Daoy (cell line): ENCODE measurements at places on chromosomes 2 and 18. TPM values are rescaled to one million over a fixed set of nuclear protein-coding genes. Genes with fewer than 3 reads are reported as not detected.

DNA sequence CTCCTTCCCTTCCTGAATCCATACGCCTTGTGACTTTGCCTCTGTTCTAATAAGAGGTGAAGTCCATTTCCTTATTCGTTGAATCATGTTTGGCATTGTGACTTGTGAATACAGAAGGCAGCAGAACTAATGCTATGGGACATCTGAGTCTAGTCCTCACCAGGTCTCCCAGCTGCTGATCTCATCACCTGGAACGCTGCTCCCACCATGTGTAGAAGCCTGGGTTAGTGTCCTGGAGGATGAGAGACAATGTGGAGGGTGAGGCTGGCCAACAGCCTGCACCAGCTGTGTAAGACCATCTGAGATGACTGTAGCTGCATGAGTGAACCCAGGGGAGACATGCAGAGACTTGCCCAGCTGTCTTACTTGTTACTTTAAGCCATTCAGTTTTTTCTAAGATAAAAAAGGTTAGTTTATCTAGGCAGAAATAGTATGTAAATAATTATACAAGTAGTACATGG is 3.5 kb upstream of the HAAO start:
- no peak for DNase-seq

GRCh38 chr2:44897406-44897805 is 44.1 kb upstream of the SIX3 start:
- DNase-seq: no peak

DNA sequence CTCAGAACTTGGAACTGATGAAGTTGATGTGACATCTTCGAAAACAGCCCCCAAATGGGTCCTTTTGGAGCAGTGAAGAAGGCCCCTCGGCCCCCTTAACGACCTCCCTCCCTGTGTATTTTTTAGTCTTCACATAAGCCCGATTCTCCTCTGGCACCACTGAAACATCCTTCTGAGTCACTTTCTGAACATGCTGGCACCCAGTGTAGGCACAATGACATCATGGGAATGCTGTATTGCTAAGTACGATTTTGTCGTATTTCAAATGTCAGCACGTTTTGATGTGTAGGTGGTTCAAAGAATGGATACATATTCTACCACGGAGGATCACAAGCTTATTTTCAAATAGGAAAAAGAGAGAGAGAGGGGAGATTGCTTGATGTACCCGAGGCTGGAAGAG is 111.7 kb upstream of the RIOK3 start:
- peak; percentile 44 for DNase-seq

- DNase-seq: no peak
Measured at GRCh38 chr18:63071701-63072141, 247.8 kb downstream of the BCL2 start.

DNA sequence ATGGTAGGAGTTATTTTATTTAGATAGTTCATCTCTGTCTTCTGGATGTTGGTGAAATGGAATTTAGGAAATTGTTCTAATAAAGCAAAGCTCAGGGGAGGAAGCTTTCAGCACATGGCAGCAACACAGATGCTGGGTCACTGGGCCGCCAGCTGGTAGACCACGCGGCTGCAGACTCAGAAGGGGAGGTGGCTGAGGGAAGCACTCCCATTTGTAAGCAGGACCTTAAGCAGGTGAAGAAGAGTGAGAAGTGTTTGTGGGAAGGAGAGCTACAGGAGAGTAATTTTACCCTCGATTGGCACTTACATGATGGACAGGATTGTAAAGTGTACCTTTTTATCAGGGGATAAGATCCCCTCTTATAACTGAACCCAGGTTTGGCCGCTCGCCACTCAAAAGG is 24.4 kb downstream of the NMS start:
- no peak for DNase-seq

GRCh38 chr2:227826019-227826521 is 12.4 kb downstream of the CCL20 start:
- DNase-seq: no peak

- DNase-seq: no peak
Measured at GRCh38 chr2:225355788-225356187, 43.7 kb upstream of the NYAP2 start.

- no peak for DNase-seq
Measured at GRCh38 chr2:85684380-85684779, 9.8 kb upstream of the GNLY start.

- no peak for DNase-seq
Measured at GRCh38 chr2:104425850-104426595, 427.9 kb upstream of the POU3F3 start.

- no peak for DNase-seq
Measured at GRCh38 chr18:80253236-80253635, 5.9 kb upstream of the PARD6G start.

- no peak for DNase-seq
Measured at GRCh38 chr2:32838418-32838817, 108.3 kb upstream of the LTBP1 start.

DNA sequence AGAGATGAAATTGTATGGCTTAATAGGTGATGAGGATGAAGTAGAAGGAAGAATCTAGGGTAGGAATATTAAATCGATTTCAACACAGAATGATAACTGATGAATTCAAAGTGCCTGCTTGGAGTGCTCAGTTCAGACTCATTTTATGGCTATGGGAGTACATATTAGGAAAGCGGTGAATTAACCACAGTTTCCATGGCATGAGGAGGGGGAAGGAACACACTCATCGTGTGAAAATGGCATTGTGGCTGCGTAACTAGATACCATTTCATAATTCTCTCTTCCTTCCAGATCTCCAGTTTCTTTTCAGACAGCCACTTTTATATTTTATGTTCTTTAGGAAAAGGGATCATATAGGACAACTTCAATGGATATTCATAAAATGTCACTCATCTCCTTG is 232.3 kb upstream of the KCNJ3 start:
- DNase-seq: no peak

- no peak for DNase-seq
Measured at GRCh38 chr18:45034179-45034578, 353.5 kb downstream of the SETBP1 start.

DNA sequence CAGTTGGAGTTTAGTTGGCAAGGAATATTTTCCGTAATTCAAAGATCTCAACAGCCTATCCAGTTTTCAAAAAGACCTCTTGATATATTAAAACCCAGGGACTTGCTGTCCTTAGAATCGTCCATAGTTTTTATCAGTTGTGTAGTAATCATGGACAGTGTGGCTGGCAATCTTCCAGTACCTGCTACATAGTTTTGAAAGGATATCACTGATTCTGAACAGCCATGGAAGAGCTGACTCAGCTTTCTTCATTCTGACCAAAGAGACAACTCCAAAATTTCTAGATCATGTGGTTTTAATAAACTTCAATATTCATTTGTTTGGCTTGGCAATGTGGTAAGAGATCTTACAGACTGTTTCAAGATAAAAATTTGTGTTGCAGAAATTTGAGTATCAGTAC is 616.7 kb downstream of the TDRD15 start:
- no peak for DNase-seq

DNA sequence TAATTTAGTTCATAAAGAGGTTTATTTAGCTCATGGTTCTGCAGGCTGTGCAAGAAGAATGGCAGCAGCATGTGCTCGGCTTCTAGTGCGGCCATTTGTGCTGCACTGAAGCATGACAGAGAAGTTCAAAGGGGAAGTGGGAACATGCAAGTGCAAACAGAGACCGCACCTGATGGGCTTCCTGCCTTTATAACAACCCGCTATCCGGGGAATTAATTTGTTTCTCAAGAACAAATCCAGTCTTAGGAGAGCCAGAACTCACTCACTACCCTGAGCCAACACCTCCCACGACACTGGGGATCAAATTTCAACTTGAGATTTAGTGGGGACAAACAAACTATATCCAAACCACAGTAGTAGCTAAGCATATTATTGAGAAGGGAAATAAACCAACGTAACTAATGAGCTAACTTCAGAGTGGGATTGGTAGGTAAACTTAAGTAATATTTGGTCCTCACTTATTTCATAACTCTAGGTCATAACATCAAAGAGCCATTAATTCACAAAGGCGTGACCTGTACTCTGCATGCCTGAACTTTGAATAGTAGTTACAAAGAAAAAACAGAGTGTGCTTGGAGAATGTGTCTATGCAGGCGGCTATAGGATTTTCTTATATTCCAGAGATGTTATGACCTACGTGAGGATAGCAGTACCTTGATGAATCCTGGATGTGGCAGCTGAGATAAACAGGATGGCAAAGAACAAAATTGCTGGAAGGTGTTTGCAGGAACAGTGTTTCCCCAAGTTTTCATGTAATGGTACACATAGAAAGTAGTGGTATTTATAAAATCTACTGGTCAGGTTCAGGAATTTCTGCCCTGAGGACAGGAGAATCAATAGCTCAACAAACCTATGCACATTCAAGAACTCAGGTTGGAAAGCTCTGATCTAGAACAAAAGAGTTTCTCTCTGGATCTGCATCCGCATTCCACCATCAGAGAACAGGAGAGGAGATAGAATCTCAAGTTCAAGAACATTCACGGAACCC is 845.9 kb upstream of the ID2 start:
- DNase-seq: no peak

DNA sequence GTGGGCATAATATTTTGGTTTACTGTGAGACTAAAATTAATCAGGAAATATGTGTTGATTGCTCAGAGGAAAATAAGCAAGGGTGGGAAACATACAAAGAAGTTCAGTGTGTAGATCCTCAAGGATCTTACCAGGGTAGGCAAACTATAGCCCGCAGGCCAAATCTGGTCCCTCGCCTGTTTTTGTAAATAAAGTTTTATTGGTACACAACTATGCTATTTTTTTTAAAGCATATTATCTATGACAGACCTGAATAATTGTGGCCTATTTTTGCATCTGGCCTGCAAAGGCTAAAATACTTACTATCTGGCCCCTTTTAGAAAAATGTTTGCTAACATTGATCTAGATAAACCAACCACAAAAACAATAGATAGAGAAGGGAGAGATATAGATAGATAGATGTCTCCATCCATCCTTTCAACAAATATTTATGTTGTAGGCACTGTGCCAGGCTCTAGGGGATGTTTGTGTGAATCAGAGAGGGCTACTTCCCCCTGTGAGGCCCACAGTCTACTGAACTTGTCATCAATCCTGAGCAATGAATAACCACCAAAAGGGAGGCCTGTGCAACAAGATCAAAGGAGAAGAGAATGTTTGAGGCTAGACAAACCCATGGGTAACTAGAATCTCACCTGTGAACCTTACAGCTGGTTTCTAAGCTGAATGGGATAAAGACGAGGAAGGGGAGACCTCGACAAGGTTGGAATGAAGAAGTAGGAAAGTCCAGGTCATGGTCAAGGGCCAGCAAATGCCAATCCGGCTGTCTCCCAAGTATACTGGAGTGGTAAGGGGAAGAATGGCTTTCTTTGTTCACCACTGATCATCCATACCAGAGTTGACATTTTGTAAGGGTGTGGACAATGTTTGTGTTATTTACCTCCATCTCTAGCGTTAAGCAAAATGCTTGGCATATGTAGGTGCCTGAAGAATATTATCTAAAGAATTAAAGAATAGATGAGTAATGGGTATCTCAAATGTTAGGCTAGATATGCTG is 23.6 kb downstream of the ALPK2 start:
- DNase-seq: peak; percentile 84

GRCh38 chr2:226790431-226790830 is 9.2 kb downstream of the IRS1 start:
- DNase-seq: no peak

DNA sequence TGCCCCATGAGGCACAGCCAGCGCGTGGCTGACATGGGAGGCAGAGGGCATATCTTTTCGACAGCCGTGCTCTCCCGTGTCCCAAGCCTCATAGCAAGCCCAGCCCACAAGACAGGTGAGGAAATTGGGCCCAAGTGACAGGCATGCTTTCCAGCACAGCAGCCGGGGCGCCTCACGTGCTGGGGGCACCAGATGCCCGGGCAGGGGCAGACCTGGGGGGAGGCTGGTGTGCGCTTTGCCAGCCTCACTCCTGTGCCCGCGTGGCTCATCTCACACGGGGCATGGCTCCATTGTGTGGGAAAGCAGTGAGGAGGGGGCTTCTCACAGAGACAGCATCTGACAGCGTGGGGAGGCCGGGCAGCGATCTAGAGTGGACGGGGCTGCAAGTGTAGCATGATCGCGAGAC is 93.2 kb downstream of the USP40 start:
- no peak for DNase-seq

DNA sequence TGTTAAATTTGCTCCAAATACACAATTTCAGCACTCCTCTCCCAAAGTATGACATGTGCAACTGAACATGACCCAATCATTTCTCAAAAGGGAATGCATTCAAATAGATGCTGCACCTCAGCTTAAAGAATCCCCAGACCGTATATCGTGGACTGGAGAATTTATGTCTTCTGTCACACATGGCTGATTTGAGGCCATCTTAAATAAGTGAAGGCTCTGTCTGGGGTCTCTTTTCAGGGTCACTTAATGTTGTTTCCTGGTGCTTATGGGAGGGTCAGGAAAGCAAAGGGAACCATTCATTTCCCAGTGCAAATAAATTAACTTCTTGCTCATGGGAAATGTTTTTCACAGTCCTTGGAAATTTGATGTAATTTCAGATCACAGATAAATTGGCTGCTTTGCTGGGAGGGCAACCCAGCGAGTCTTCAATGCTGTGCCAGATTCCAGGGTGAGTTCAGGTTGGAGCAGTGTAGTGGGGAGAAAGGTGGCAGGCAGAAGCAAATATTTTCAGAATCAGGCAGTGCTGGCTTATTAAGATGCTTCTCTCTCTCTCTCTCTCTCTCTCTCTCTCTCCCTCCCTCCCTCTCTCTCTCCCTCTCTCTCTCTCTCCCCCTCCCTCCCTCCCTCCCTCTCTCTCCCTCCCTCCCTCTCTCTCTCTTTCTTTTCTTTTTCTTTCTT is 34.3 kb downstream of the GATA6 start:
- DNase-seq: no peak

- no peak for DNase-seq
Measured at GRCh38 chr2:99762714-99763113, 272.9 kb upstream of the REV1 start.

The NTSR2 gene
- not detected in 2 replicates for total RNA-seq

The AOX1 gene
- total RNA-seq: 2.3 and 11.7 TPM in 2 replicates

The FAM168B gene
- 82.9 and 101 TPM in 2 replicates for total RNA-seq

The CTIF gene
- total RNA-seq: 3.6 and 8.2 TPM in 2 replicates

The ST8SIA3 gene
- total RNA-seq: not detected in 2 replicates

The FAHD2A gene
- 13.4 and 28.5 TPM in 2 replicates for total RNA-seq

The CCL20 gene
- total RNA-seq: 3.8 and 4.0 TPM in 2 replicates

The RAD51AP2 gene
- total RNA-seq: not detected in 2 replicates
